ENCODE measurements at places on chromosomes 16 and 17.

DNA sequence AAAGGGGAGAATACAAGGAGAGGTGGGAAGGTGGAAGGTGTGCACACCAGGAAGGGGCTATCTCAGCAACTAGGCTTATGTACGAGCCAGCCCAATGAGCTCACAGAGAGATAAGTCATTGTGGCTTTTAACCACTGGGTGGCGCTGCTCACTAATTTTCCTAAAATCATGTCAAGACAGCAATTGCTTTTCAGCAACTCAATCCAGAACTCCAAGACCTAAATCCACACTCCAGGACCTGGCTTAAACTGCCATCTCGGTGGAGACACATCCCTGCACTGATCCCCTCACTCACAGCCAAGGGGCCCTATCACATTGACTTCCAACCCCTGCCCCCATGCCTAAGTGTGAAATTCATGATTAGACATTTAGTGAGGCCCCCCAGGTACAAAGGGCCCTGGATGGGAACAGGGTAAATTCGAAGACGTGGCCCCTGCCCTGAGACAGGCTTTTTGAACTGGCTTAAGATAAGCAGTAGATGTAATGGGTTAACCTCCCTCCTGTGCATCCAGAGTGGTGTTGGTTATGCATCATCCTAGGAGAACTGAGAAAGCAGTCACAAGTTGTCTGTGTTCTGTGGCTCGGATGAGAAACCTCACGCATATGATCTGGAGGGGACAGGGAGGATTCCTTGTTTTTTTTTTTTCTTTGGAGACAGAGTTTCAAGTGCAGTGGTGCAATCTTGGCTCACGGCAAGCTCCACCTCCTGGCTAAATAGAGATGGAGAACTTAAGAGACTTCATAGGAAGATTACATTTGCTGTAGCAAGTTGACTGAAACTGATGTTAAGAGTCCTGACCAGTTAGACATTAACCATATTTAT is 11.5 kb downstream of the CCL16 start:
- DNase-seq: peak; percentile 73

GRCh38 chr16:81693744-81694303 is 85.3 kb upstream of the PLCG2 start:
- no peak for DNase-seq

DNA sequence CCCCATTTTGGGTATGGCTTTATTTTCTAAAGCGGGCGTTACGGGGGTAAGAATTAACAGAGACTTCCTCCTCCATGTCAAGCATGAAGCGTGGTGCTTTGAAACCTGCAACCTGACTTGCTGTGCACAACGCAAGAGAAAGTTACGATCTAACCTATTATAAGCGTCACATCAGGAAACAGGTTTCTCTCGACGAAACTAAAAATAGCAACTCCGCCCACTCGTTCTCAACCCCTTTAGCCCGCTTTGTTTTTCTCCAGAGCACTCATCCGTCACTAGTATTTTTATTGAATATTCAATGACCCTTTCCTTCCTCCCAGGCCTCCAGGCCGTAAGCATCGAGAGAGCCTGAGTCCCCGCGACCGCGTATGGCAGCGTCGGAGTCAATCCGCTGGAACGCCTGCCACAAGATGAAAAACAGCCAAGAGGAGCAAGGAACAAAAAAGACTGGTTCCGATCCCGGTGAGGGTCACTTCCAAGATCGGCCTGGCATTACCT is 555 bp downstream of the NUP88 start:
- peak; percentile 84 for DNase-seq

DNA sequence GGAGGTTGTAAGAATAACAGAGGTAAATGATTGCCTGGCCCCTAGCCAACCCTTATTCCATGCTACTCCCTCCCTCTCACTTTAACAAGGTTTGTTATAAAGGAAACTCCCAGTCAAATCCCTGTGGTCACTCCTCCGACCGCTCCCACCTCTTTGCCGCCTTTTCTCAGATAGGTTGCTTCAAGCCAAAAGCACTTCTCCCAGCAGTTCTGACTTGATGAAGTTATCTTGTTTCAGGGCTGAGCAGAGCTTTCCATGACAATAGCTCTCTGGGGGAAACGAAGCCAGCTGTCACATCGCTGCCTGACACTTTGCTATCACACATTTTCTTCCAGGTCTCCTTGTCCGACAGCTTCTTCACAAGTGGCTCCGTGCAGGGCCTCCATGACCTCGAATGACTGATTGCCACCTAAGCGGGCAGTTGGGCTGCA is 278.6 kb downstream of the HAPSTR1 start:
- DNase-seq: no peak

DNA sequence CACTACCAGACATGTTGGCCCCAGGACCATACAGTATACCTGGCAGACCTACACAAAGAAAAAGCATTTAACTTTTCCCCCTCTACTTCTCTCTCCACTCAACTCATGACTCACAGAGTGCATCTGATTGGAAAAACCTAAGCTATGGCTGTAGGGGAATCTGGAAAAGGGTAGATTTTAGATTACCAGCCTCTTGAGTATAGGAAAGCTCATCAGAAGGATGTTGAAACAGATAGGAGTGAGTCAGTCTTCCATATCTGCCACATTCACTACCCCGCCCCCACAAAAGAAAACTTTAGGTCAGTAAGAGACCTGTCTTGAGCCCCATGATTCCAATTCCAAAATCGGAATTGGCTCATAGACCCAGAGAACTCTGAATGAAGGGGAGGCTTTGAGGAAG is 12.3 kb downstream of the KRT9 start:
- DNase-seq: no peak

DNA sequence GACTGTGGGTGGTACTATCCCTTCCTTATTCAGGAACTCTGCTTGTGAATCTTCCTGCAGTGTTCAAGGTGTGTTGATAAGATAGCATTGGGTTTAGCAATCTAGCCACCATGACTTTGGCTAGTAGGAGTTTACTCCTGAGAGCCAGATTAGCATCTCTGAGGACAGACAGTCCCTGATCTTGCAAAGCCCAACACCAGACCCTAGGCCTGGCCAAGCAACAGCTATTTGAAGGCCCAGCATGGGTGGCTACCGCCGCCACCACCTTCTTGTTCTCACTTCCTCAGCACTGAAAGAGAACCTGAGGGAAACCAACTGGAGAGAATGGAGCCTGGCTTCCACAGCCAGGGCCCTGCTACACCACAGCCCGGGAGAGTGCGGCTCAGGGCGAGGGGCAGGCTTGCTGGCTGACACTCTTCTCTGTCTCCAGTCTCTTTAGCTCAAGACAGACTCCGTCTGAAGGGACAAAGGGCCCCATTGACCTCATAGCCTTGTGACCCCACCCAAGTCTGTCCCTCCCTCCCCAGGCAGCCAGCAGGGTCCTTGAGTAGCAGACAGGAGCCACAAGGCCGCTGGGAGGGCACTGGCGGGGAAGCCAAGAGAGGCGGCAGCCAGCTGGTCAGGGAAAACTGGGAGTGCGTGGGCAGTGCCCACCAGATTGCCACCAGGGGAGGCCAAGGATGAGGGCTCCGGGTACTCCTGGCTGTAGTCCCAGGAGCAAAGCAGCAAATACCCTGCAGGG is 10.9 kb upstream of the ARHGAP23 start:
- no peak for DNase-seq

GRCh38 chr17:3766779-3767178 is 34.2 kb downstream of the ITGAE start:
- DNase-seq: no peak

DNA sequence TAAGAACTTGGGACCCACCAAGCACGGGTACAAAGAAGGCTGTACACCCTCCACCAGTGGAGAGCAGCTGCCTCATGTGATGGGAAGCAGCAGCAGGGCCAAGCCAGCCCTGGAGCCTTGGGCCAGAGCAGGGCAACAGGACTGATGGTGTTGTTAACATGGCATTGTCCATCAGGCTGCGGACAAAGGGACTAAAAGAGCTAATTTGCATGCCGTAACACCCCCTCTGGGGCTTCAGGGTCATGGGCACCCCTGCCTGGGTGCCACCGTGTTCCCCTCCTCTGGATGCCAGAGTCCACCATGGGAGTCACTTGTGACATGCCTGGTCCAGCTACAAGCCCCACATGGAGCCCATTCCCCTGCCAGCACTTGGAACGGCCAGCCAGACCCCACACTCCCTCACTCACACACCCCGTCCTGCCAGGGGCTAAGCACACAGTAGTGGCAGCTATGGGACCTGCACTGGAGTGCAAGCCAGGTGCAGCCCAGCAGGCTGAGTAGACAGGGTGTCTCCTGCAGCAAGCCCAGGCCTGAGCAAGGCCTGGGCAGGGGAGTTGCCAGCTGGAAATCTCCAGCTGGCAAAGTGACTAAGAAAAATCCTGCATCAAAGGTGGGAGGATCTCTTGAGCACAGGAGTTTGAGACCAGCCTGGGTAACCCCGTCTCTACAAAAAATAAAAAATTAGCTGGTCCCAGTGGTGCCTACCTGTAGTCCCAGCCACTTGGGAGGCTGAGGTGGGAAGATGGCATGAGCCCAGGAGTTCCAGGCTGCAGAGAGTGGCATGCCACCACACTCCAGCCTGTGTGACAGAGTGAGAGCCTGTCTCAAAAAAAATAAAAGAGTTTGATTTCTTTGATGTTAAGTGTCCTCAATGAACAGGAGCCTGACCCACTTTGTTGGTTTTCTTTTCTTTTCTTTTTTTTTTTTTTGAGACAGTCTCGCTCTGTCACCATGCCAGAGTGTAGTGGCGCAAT is 33.7 kb downstream of the NOL11 start:
- no peak for DNase-seq

GRCh38 chr16:84730406-84731106 is 30.8 kb downstream of the USP10 start:
- DNase-seq: no peak

GRCh38 chr16:30184096-30184890 is 891 bp downstream of the CORO1A start:
- peak; percentile 61 for DNase-seq

DNA sequence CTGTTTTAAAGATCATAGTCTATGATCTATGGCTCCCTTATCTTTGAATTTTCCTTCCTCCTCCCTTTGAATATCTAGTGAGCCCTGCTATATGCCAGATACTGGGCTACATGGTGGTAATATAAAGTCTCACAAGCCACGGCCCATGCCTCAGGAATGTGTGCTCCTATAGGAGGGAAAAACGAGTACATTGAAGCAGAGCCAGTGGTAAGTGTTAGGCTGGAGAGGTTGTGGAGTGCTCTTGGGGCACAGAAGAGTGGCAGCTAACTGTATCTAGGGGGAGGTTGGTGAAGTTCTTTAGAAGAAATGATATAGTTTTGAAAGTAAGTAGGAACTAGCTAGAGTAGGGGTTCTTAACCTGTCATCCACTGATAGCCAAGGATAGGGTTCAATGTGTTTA is 105.8 kb upstream of the PMFBP1 start:
- no peak for DNase-seq

DNA sequence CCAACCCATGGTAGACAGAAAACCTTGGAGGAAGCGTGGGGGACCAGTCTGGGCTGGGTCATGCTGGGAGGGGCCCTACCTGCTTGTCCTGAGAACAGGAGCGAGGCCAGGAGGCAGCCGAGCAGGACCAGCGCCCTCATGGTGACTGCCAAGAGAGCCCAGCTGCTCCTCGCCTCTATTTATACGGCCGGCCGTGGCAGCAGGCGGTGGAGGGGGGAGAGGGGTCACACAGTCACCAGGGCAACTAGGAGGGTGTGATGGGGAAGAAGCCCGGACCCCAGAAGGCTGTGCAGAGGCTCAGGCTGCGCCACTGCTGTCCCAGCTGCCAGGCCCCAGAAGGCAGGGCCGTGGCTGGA is at the start of gene SRL:
SRL (minus strand) TSS at position 153 of the 356 bp plus-strand sequence; CDS start at position 140, 13 bp downstream.
- no peak for DNase-seq

- no peak for DNase-seq
Measured at GRCh38 chr17:28477928-28478327, 4.5 kb downstream of the SLC13A2 start.

DNA sequence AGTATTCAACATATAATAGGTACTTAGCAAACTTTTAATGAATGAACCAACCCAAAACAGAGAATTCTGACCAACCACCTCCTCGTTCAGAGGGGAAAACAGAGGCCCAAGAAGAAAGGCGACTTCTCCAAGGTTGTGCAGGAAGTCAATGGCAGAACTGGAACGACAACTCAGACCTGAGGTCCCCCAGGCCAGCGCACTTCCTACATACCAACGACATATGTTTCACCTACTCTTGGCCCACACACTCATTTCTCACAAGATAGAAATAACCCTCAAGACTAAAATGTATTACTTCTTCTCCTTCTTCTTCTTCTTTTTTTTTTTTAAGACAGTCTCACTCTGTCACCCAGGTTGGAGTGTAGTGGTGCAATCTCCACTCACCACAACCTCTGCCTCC is 14.4 kb downstream of the CHCT1 start:
- no peak for DNase-seq

GRCh38 chr17:56913353-56913866 is 439 bp downstream of the TRIM25 start:
- no peak for DNase-seq

DNA sequence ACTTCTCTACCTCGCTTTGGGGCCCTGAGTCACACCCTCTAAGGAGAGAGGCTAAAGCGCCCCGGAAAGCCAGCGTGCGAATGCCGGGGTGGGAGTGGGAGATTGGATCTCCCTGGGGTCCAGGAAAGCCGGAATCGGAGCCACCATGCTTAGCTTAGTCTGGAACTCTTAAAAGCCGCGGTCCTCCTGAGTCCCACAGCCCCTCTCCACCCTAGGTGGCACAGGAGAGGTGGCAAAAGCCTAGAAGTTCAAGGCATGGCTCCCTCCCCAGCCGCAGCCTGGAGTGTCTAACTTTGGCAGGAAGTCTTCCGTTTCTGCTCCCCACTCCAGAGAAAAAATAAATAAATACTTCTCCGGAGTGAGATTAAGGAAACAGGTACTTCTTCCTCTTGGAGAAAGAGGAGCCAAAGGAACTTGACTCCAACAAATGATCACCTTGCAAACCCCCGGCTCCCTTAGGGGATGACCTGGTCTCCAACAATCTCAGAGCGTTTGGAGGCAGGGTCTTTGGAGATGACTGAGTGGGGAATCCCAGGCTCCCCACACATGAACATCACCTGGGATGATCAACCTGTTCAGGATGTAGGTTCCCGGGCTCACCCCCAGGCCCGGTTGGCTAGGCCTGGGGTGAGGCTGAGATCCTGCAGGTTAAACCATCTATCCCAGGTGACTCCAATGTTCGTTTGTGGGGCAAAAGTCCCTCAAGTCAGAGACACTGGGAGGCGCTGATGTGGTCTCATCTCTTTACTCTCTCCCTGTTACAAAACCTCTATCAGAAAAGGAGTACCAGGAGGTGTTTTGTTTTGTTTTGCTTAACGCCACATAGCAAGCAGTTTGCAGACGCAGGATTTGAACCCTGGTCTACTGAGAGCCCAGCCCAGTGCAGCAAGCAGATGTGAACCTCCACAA is 2.9 kb downstream of the CIITA start:
- no peak for DNase-seq

DNA sequence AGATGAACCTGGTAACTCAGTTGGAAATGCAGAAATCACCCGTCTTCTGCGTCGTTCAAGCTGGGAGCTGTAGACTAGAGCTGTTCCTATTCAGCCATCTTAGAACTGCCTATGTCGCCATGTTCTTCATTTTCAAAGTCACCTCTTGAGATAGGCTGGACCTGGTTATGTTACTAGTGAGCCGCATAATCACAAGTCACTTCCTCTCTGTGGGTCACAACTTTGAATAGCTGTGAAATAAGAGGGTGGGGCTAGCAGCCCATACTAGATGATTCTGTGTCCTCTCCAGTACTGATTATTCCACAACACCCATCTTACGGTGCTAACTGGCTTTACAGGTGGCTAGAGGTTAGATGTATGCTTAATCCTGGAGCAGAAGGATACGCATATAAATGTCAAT is 74.2 kb downstream of the VPS53 start:
- no peak for DNase-seq

GRCh38 chr17:61002316-61002736 is 324.7 kb downstream of the BCAS3 start:
- peak; percentile 51 for DNase-seq

- no peak for DNase-seq
Measured at GRCh38 chr16:88561485-88562359, 8.5 kb upstream of the ZC3H18 start.

GRCh38 chr16:9971907-9972306 is 210.3 kb downstream of the GRIN2A start:
- DNase-seq: no peak
